ENCODE measurements at places on chromosomes 2 and 18.

GRCh38 chr2:182860858-182861257 is 5.6 kb downstream of the FRZB start:
- DNase-seq: no peak

DNA sequence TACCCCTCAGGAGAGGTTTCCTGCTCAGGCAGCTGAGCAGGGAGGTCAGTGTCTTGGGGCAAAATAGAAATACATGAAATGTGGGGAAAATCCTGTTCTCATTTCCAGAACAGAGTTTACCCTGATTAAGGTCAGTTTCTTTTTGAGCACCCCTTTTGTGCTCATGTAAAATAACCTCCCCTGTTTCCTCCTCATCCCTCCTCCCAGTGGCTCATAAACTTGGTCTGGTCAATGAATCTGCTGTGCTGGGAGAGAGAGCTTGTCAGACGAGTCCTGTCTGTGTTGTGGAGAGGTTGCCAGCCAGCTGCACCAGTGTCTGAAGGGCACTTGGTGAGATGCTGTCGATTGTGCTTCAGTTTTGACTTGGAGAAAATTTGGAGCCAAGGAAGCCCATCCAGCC is 48.6 kb downstream of the NTSR2 start:
- no peak for DNase-seq

DNA sequence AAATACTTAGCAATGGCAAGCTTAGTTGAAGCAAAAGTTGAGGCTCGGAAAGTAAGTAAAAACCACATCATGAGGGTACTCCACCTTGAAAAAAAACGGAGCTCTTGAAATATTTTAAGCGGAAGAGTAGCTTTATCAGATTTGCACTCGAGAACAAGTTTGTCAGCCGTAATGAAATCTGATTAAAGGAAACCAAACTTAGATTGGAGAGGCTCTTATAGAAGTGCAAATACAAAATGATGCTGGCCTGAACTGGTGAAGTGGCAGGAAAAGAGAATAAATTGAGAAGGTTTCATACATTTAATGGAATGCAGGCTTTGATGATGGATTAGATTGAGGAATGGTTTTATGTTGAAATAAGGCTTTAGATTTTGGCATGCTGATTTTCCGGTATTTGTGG is 484.2 kb downstream of the PID1 start:
- no peak for DNase-seq

DNA sequence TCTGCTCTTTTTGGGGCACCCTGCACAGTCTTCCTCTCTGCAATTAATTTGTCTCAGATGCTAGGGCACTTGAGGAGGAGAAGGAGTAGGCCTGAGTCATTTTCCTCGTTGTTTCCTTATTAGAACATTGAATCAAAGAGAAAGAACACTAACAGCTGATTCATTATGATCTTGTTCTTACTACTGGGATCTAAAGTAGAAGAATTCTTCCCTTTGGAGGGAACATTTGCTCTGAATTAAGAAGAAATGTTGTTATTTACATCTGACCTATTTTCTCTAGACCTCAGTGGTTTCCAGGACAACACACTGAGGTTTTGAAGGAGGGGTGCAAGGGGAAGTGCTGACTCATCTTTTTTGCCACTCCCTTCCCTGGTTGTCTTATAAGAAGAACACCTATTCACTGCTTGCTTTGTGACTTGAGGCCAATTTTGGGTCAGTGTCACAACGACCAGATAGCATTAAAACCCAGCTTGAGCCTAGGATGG is 24.3 kb upstream of the STAT1 start:
- DNase-seq: no peak

- no peak for DNase-seq
These were observed 217 bp downstream of the PXDN start for GRCh38 chr2:1744151-1744445.

GRCh38 chr18:79941473-79942119 is 9.9 kb downstream of the SLC66A2 start:
- no peak for DNase-seq

DNA sequence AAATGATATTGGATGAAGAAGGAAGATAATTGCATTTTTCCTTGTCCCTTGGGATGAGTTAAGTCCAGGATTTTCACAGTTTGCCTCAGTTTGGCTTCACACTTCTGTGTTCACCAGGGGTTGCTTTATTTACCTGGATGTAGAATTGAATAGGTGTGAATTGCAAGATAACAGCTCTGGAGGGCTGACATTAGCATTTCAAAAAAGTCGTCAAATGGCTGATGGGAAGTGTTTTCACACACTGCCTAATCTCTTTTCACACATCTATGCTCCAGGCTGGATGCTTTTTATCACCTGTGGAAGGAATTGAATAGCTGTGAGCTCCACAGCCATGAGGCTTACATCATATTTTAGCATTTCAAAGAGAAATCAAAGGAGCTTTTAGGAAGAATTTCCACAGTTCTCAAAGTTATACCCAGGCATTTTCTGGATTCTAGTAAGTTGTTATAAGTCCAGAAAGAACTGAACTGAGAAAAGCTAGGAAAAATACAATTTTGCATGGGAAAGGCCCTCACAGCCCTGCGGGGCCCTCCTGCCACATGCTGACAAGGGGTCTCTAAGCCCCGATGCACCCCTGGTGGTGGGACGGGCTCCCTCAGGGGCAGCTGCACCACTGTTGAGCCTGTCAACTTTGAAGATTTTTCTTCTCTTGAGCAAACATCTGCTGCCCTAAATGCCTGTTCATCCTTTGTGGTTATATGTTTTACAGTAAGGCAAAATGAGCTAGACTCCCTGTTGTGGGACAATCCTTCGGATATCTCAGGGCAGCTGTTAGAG is 43.9 kb downstream of the TEX51 start:
- no peak for DNase-seq

DNA sequence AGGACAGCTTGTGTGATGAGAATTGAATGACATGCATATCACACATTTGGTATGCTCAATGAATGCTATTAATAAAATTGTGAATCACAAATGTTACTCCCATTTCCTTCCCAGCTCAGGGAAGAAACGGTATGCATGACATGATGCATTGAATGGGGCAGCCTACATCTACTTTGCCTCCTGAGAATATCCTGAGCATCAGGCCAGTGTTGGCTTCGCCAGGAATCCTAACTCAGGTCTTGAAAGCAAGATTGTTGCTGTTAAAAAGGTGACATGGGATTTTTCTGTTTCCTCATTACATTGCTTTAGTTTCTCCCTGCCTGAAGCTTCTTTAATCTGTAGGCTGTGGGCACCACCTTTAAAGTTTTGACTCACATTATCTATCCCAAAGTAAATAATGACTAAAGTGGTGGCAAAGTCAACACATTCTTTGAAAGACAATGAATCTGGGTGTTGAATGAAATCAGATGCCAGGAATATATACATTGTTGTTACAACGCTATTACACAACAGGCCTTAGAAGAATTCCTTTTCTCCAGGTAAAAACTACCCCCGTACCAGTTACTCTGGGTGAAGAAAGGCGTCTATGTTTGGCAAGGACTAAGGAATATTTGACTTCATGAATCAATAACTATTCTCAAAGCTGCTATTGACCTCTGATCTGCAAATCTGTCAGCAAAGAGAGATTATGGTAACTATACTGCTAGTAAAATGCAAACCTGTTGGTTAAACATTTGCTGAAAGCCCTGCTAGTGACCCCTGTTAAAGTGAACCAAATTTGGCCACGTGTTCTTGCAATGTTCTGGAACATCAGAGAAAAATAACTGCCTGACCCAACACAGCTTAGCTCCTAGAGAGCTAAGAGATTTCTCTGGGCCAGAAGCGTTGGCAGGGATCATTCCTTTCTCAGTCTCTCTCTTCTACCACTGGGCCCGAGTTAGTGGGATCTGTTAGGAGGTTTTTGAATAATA is 30.5 kb upstream of the NEDD4L start:
- no peak for DNase-seq

DNA sequence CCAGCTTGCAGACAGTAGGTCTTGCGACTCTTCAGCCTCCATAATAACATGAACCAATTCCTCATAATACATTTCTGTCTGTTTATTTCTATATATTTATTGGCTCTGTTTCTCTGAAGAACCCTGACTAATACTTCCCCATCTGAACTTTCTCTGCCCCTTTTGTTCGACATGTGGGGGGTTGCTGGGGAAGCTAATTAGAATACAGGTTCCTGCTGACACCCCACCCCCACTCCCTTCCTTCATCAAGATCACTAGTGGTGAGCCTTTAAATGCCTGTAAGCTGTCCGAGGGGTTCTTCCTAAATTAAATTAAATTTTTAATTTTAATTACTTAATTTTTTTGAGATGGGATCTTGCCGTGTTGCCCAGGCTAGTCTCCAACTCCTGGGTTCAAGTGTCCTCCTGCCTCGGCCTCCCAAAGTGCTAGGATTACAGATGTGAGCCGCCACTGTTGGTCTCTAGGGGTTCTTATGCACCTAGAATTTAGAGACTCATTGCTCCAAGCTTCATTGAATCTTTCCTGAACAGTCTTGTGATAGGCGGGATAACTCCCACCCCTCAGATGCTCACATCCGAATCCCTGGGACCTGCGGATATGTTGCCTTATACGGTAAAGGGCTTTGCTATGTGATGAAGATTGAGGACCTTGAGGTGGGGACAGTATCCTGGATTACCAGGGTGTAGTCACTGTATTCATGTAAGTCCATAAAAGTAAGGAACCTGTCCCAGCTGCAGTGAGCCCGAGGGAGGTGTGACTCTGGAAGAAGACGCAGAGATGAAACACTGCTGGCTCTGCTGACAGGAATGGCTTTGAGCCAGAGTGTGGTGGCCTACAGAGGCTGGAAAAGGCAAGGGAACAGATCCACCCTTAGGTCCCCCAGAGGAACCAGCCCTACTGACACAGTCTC is 26.2 kb downstream of the HPCAL1 start:
- no peak for DNase-seq

- DNase-seq: no peak
These were observed 292.5 kb downstream of the MTX2 start for GRCh38 chr2:176561706-176562105.

GRCh38 chr2:205166745-205167144 is 515.6 kb upstream of the NRP2 start:
- no peak for DNase-seq

- DNase-seq: no peak
These were observed 360.0 kb upstream of the GALNT5 start for GRCh38 chr2:156897548-156897947.

GRCh38 chr2:237696461-237696860 is 69.1 kb downstream of the LRRFIP1 start:
- DNase-seq: no peak

Measured in GM10248 (cell line).